Activated CD4-positive, alpha-beta T cell treated with anti-CD3 and anti-CD28 coated beads for 48 hours (primary cell): ENCODE measurements at places on chromosomes 7 and 10.
A peak's percentile ranks its signal among the peaks of the same experiment; 100 is the strongest.

GRCh38 chr7:17710312-17710711 is 230.0 kb downstream of the SNX13 start:
- DNase-seq = no peak

GRCh38 chr7:32779167-32779566 is 112.4 kb downstream of the KBTBD2 start:
- no peak for DNase-seq

DNA sequence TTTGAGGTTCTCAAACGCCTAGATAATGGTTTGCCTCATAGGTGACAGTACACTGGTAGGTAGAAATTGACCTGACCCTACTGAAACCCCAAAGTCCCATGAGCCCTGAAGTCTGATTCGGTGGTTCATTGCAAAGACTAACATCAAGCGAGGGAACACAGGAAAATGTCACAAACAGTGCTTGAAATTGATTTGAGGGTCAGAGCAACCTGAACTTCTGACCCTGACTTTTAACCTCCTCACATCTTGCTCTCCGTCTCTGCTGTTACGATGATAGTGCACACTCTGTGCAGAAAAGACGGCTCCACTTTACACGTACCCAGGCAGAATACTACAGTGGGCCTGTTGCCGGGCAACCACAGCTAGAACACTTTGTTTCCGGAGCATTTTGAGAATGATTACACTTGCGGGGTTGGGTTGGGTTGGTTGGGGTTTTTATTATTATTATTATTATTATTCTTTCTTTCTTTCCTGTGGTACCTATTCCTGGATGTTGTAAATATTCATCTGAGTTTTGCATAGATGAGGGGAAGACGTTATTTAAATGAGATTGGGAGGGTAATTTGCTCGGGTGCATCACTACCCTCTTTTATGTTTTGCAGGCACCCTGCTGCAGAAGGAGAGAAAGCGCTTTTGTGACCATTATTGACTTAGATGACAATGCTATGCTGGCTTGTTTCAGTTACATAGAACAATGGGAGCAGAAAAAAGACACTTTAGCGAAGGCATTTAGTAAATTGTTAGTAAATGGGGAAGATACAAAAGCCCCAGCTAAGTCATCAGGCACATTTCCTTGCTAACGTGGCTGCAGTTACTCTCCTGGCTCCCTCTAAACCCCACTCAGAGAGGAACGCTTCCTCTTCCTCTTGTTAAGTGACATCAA is 438.1 kb upstream of the NRP1 start:
- DNase-seq = no peak

- DNase-seq = no peak
Measured at GRCh38 chr7:12646139-12646538, 41.3 kb upstream of the ARL4A start.

- no peak for DNase-seq
Measured at GRCh38 chr7:91912494-91912893, 28.2 kb upstream of the AKAP9 start.

DNA sequence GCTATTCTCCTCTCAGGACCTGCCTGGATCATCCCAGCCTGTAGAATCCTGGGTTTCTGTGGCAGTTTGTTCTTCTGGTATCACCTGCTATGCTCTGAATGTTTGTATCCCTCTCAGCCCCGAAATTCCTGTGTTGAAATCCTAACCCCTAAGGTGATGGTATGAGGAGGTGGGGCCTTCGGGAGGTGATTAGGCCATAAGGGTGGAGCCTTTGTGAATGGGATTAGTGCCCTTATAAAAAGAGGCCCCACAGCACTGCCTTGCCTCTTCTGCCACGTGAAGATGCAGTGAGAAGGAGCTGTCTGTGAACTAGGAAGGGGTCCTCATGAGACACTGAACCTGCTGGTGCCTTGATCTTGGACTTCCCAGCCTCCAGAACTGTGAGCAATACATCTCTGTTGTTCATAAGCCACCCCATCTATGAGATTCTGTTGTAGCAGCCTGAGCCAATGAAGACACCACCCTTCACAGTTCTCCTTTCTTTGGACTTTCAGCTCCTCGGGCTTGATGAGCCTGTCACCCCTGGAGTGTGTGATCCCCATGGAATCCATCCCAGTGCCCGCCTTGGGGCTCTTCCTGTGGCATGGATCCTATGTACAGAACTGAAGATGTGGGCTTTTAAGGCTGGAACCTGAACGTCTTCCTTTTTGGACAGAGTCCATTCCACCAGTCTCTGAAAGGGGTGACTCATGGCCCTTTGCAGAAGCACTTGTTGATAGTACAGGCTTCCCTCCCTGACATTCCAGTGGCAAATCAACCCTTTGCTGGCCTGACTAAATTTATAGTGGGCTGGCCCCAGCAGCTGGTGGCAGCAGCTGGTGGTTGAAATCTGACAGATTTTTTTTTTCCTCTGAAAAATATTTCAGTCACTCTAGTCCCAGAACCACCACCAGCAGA is 138.0 kb downstream of the TACC2 start:
- no peak for DNase-seq

DNA sequence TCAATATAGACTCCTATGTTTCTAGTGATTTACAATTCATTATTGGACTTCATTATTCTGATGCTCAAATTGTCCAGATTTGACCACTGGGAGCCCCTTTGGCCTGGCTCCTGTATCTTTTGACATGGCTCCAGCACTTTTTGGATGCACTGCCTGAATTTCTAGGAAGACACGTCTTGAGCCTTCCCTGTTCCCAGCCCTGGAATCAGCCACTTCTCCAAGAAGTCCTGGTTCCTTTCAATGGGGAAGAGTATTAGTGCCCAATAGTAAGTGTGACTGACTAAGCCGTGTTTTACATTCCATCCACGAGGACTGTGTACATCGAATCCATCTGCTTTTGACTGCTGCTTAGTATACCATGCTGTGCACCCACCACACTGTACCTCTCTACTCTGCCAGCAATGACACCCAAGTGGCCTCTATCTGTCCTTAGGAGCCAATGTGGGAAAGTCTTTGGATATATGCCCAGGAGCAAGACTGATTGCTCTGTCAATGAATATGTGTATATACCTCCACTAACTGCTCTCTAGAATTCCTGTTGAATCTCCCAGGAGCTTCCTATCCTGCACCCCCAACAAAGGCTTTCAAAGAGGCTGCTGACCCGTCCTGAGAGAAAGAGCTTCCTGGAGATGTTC is 23.2 kb upstream of the NPFFR1 start:
- DNase-seq = no peak

DNA sequence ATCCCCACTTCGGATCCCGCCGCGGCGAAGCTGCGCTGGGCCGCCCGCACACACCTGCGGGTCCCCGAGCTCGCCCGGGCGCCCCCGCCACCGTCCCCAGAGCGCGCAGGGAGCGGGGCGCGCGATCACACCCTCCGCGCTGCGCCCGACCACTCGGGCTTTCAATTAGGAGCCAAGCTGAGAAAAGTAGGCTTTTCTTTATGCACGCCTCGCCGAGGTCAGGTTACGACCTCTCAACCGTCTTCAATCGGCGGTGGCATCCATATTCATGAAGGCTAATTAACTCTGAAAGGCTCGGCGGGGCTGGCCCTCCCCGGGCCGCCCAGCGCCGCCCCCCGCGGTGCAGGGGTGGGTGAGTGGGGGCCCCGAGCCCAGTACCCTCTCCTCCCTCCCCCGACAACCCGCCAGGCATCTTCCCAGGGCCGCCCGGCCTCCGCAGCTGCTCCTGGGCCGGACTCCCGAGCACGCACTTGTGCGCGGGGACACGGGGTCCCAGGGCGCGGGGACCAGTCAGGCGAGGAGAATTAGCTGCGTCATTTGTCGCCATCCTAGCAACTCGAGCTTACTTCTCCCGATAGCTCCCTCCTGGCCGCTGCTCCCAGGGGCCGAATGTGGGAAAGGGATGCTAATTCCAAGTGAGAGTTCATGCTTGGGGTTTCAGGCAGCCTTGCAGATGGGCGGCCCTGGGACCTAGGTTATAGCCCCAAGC is 155.5 kb upstream of the LYZL2 start:
- DNase-seq = peak; percentile 24

DNA sequence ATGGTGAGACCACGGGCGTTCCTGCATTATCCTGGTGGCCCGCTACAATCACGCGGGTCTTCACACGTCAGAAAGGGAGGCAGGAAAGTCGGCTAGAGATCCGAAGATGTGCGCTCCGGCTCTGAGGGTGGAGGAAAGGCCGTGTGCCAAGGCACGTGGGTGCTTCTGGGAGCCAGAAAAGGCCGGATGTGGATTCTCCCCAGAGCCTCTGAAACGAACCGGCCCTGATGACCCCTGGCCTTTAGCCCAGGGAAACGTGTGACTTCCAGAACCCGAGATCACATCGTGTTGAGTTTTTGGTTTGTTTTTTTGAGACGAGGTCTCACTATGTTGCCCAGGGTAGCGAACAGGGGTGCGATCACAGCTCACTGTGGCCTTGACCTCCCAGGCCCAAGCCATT is 244.2 kb downstream of the ELFN1 start:
- no peak for DNase-seq

DNA sequence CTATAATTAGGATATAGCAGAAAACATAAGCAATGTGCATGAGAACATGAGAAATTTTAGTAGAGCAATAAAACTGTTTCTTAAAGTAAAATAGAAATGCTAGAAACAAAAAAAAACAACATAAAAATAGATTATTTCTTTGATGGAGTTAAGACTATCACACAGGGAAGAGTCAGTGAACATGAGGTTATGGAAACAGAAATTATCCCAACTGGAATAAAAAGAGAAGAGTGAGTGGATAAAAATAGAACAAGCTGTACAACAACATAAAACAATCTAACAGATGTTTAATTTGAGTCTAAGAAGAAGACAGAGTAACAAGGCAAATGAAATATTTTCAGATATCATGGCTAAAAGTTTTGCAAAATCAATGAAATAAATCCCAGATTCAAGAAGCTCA is 7.5 kb upstream of the OR6B1 start:
- no peak for DNase-seq

- DNase-seq = no peak
Measured at GRCh38 chr10:11444531-11445228, 166.8 kb downstream of the USP6NL start.

DNA sequence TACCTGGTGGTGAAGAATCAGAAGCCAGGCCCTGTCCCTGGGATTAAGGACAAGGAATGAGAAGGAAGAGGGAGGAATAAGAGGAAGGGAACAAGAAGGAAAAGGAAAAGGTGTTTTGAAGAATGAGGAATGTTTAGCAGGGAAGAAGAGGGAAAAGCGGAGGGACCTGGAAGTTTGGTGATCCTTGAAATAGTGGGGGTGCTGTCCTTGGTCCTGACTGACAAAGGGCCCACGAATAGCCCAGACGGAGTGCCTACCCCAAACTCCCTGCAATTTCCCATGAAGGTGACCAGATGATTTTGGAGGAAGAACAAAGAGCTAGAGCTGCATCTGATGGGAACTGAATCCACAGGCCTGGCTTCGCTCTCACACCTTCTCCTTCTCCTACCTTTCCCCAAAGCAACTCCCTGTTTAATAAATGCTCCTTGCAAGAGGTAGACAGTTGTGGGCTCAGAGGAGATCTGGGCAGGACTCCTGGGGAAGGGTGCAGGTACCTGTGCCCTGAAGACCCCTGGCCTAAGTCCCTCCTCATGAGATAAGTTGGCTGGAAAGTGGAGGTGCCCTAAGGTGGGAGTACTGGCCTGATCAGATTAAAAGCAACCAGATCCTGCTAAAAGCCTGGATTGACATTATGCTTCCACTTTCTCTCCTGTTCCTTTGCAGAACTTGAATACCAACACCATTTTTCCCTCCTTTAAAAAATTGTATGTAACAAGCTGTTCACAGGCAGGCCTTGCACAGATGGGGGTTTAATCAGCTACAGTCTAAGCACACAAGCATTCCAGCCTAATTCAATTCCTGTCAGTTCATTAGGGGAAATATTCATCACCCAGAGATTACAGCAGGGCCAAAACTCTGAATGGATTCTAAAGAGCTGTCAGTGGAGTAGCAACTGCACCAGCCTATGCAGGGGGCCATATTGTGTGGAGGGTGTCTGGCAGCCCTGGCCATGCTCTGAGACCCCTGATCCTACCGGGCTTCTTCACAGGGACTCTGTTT is 19.4 kb downstream of the KAZALD1 start:
- DNase-seq = no peak

- DNase-seq = no peak
Measured at GRCh38 chr7:124171068-124171467, 138.2 kb upstream of the TMEM229A start.

DNA sequence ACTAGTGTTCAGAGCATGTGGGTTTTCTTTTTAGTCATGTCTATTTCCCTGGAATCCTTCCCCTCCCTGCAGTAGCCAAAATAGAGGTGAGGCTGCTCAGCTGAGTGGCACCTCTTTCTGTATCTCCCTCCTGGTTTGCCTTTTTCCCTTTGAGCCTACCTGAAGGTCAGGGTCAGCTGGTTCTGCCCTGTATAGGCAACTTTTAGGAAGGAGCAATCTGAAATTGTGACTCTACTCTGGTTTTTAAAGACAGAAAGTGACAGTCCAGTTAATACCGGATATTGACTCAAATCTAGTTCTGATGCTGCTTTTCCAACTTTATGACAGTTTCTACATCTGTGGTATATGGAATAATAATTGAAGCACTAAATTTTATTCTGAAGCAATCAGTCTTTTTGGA is 26.0 kb downstream of the CCM2 start:
- no peak for DNase-seq

GRCh38 chr10:92789786-92790185 is 58.5 kb upstream of the EXOC6 start:
- no peak for DNase-seq

- DNase-seq = no peak
Measured at GRCh38 chr7:86914551-86914950, 144.9 kb downstream of the ELAPOR2 start.

GRCh38 chr7:1141651-1142050 is 18.3 kb downstream of the ZFAND2A start:
- no peak for DNase-seq

GRCh38 chr7:33155811-33156210 is 26.4 kb downstream of the BBS9 start:
- no peak for DNase-seq

DNA sequence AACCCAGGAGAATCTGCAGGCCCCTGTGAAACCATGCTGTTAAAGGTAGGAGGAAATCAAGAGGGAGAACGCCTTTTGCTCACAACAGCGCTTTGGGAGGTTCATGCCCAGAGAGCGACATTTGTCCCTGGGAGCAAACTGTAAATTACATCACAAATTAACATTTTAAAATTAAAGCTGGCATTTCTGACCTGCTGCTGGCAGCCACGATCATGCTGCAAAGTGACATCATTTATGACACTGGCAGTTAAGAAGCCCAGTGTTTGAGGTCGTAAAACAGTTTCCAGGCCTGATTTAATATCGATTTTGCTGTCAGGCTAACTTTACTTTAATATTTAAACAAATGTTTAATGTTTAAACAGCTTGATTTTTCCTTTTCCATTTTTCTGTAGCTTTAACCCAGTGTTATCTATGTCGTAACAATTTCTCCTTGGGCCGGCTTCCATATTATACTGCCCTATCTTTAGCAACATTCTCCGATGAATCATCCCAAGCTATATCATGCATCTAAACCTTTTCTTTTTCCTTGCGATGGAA is 86.5 kb upstream of the NPVF start:
- no peak for DNase-seq

DNA sequence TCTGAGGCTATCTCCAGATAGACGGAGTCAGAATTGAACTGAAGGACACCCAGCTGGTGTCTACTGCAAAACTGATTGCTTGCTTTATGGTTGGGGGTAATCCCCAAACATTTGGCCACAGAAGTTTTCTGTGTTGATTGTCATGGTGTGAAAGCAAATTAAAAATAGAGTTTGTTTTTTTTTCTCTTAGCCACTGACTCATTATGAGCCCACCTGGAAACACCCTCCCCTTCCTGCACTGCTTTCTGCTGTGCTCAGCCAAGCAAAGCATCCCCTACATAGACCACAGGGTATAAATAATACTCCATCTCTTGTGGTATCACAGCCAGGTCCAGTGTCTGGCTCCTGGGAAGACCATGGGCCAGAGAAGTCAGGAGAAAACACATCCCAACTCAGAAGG is 6.5 kb upstream of the VWC2 start:
- no peak for DNase-seq

- no peak for DNase-seq
Measured at GRCh38 chr10:3532644-3533043, 252.4 kb downstream of the KLF6 start.
